ENCODE measurements at places on chromosomes 16 and 17. TPM values are rescaled to one million over a fixed set of nuclear protein-coding genes. Genes with fewer than 3 reads are reported as not detected.

- H3K27me3 ChIP-seq: no peaks in the 10 kb centered on the region
- no peaks in the 10 kb centered on the region for H3K36me3 ChIP-seq
- no peak overlapping the region for H3K4me3 ChIP-seq
- DNase-seq: no peak
Measured at GRCh38 chr17:38600416-38600815, 5.3 kb downstream of the SRCIN1 start.

GRCh38 chr16:85033171-85033570, 5.6 kb downstream of the KIAA0513 start:
- no peak overlapping the region for H3K4me3 ChIP-seq
- no peak overlapping the region for H3K27ac ChIP-seq
- H3K27me3 ChIP-seq: no peaks in the 10 kb centered on the region
- no peak for DNase-seq
- no peaks in the 10 kb centered on the region for H3K36me3 ChIP-seq
- peaks cover 14% of the 10 kb centered on the region for H3K4me1 ChIP-seq

DNA sequence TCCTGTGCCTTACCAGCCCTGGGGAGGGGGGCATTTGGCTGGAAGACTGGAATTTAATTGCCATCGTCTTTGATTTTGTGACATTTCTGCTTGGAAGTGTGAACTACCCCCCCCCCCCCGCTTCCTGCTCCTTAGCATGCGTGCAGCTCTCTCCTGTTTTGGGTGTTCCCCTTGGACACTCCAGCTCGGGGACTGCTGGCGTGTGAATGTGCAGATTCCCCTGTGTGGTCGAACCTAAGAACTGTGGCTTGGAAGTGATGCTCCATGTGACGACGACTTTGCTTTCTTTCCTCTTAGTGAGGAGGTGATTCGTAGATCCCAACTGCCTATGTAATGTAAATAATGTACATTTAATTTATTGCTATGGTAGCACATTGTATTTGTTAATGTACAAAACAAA, 26.1 kb downstream of the OR1D5 start:
- no peaks in the 10 kb centered on the region for H3K4me1 ChIP-seq
- H3K36me3 ChIP-seq: no peaks in the 10 kb centered on the region
- no peaks in the 10 kb centered on the region for H3K27me3 ChIP-seq
- no peak overlapping the region for H3K27ac ChIP-seq

DNA sequence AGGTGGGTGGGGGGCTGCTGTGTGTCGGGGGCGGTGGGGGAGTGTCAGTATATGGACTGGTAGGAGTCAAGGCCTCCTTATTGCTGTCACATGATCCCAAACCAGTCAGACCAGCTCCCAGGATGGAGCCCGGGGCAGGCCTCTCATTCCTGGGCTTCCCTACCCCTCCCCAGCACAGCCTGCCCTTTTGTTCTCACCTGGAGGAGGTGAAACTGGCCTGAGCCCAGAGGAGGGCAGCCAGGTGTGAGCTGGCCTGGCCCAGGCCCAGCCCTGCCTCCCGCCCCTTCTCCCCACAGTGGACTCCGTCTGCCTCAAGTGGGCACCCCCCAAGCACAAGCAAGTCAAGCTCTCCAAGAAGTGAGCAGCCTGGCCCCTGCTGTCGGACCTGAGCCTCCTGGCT, 4.6 kb downstream of the PRSS8 start:
- DNase-seq: no peak
- no peaks in the 10 kb centered on the region for H3K4me1 ChIP-seq
- H3K27ac ChIP-seq: no peak overlapping the region

DNA sequence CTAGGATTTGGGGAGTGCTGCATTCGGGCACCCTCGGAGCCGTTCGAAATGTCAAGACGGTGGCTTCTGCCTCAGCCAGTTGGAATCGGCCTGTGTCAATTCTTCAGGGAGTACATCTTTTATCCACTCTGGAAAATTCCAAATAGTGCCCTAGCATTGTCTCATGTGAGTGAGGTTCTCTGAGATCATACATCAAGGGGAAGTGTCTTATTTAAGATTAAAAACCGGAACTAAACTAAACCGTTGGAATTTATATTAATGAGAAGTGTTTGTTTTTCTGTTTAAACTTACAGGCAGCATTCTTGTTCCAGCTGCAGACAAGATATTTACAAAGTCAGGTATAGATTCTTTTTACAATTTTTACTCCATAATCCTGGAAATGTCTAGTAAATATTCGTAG, 56.8 kb downstream of the SLC47A1 start:
- H3K27ac ChIP-seq: no peak overlapping the region
- no peak for DNase-seq
- no peaks in the 10 kb centered on the region for H3K4me1 ChIP-seq

DNA sequence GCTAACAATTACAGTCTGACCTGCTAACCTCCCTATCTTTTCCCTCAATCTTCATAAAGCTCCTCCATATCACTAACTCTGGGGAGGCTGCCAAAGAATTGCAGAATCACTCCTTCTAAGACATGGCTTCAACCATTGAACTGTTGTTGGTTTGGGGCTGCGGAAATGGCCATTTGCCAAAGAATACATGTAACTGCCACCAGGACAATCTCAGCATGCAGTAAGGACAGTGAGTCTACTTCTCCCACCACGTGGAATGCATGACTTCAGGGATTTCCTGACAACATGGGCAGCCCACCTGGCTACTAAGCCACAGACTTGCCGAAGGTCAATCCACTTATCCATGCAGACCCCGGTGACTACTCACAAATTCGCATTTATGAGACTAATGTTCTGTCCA, 104.3 kb upstream of the NUDT7 start:
- no peaks in the 10 kb centered on the region for H3K27me3 ChIP-seq
- H3K27ac ChIP-seq: no peak overlapping the region
- H3K4me1 ChIP-seq: no peaks in the 10 kb centered on the region
- no peak for DNase-seq
- no peaks in the 10 kb centered on the region for H3K36me3 ChIP-seq

DNA sequence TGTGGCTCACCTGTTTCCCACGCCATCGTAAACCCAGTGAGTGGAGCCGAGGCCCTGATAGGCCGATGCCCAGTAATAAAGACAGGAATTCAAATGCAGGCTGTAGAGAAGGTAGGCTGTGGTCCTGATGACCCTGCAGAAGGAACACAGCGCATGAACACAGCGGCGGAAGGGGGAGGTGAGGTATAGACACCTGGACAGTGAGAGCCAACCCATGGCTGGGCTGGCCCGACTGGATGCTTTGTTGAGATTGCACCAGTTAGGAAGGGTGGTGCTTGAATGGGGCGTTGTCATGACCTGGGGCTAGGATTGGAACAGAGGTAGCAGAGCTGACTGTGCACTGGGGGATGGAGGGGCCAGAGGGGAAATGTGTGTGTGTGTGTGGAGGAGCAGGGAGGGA, 59.2 kb downstream of the CNGB1 start:
- no peaks in the 10 kb centered on the region for H3K4me1 ChIP-seq
- H3K27me3 ChIP-seq: no peaks in the 10 kb centered on the region
- no peak for DNase-seq
- no peak overlapping the region for H3K4me3 ChIP-seq

DNA sequence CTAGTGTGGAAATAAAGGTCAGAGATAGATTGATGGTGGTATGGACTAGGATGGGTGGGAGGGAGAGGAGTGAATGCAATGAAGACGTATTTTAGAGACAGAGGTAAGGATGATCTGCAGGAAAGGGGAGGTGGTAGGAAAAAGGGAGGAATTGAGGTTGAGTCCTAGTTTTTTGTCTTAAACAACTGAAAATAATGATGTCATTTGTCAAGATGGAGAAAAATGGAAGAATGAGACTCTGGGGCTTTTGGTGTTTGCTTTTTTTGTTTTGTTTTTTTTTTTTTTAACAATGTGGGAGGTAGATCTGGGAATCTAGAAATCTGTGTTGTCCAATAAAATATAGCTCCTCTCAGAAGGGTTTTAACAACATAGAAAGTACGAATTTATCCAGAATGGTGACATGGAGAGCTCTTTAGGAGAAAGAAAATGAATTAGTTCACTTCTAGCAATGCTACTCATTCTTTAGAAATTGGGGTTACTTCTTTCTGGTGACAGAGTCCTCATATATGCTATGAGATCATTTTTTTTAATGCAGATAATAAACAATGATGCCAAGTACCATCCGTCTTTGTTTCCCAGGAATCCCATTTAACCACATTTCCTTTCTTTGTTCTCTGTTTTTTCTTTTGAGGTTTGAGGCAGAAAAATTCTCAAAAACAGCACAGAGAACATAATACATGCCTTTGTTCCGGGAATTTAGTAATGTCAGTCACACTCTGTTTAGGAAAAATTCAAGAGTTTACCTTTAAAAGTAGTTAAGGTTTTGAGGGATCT, 225.3 kb upstream of the COX10 start:
- no peaks in the 10 kb centered on the region for H3K4me1 ChIP-seq
- no peak overlapping the region for H3K27ac ChIP-seq
- no peak for DNase-seq
- no peak overlapping the region for H3K4me3 ChIP-seq

The ITGAX gene
- total RNA-seq: 0.49 TPM

The RANGRF gene
- total RNA-seq: 16.7 TPM

GRCh38 chr17:45225964-45226530, 4.4 kb downstream of the FMNL1 start:
- H3K4me1 ChIP-seq: peaks cover 71% of the 10 kb centered on the region
- H3K36me3 ChIP-seq: no peaks in the 10 kb centered on the region
- no peak overlapping the region for H3K4me3 ChIP-seq
- H3K27me3 ChIP-seq: no peaks in the 10 kb centered on the region
- H3K27ac ChIP-seq: peak overlapping the region; percentile 96
- DNase-seq: no peak

The CEP112 gene
- 9.5 TPM for total RNA-seq

- H3K27me3 ChIP-seq: no peaks in the 10 kb centered on the region
- H3K4me3 ChIP-seq: no peak overlapping the region
- H3K4me1 ChIP-seq: peaks cover 18% of the 10 kb centered on the region
- peaks cover 51% of the 10 kb centered on the region for H3K36me3 ChIP-seq
- DNase-seq: no peak
Measured at GRCh38 chr17:82092094-82092586, 5.9 kb downstream of the FASN start.

The METTL9 gene
- total RNA-seq: 86.1 TPM

GRCh38 chr16:71626018-71626857, at the start of gene MARVELD3:
Gene MARVELD3 (plus strand): TSS chr16:71626184. CDS start chr16:71626230, 46 bp downstream.
- no peaks in the 10 kb centered on the region for H3K4me1 ChIP-seq
- peaks cover 2% of the 10 kb centered on the region for H3K36me3 ChIP-seq
- DNase-seq: no peak
- no peak within 1 kb of the TSS for H3K27ac ChIP-seq
- H3K4me3 ChIP-seq: peak within 1 kb of the TSS; percentile 47
- peaks cover 2% of the 10 kb centered on the region for H3K27me3 ChIP-seq

DNA sequence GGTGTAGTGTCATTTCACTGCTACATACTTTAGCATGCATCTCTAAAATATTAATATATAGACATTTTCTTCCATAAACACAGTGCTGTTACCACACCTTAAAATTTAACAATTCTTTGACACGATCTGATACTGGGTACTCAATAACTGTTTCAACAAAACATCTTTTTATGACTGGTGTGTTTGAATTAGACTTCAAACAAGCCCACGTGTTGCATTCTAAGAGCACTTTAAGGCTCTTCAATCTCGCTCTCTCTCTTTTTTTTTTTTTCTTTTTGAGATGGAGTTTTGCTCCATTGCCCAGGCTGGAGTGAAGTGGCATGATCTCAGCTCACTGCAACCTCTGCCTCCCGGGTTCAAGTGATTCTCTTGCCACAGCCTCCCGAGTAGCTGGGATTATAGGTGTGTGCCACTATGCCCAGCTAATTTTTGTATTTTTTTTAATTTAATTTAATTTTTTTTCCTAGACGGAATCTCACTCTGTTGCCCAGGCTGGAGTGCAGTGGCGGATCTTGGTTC, 15.8 kb upstream of the SLC46A1 start:
- no peak overlapping the region for H3K4me3 ChIP-seq
- H3K4me1 ChIP-seq: no peaks in the 10 kb centered on the region
- H3K36me3 ChIP-seq: no peaks in the 10 kb centered on the region
- no peaks in the 10 kb centered on the region for H3K27me3 ChIP-seq
- DNase-seq: no peak
- H3K27ac ChIP-seq: no peak overlapping the region

DNA sequence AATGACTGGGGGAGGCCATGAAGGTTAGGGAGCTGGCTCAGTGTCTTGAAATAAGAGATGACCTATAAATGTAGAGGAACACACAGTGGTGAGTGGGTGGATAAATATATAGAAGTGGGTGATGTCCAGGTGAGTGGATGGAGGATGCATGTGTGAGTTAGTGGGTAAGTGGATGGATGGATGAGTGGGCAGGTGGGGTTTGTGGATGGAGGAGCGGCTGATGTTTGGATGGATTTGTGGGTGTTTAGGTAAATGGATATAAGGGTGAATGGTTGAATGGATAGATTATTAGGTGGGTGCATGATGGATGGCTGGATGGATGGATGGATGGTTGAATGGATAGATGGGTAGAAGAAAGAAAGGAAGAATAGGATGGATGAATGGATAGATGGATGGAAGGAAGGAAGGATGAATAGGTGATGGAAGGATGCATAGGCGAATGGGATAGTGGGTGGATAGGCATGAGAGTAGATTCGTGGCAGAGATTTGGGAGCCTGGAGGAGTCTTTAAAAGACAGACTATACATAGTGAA, 19.1 kb upstream of the TAC4 start:
- H3K36me3 ChIP-seq: no peaks in the 10 kb centered on the region
- DNase-seq: no peak
- H3K27ac ChIP-seq: no peak overlapping the region

The CDRT15L2 gene
- not detected for total RNA-seq

The TAC4 gene
- not detected for total RNA-seq

DNA sequence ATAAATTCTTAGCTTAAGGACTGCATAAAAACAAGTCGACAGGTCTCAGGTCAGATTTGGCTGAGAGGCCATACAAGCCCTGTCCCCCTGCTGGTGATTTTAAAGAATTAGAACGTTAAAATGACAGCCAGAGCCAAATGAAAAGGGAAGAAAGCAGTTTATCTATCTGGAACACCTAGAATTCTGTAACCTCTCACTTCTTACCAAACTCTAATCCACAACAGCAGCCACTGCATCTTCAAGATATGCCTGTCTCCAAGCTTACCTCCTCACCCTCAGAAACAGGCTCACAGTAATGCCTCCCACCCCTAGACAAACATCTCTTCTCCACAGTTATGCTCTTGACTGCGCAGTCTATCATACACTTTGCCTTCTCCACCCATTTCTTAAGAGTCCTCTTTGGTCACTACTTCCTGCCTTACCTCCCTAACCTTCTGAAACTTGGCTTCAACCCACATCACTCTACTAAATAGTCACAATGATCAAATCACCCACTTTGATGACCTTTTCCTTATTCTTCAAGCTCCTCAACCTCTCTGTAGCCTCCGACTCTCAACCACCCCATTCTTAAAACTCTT, 14.2 kb downstream of the ANKFY1 start:
- no peak overlapping the region for H3K27ac ChIP-seq
- no peaks in the 10 kb centered on the region for H3K36me3 ChIP-seq
- no peaks in the 10 kb centered on the region for H3K27me3 ChIP-seq
- DNase-seq: no peak
- H3K4me3 ChIP-seq: no peak overlapping the region

The NOB1 gene
- 48.3 TPM for total RNA-seq
